Parietal lobe (tissue), 2 donors: ENCODE measurements at places on chromosomes 16 and 17. TPM values are rescaled to one million over a fixed set of nuclear protein-coding genes. Genes with fewer than 3 reads are reported as not detected.

Gene OTOP2
- not detected for total RNA-seq

Gene TNP2
- total RNA-seq = not detected

Gene SYNGR3
- total RNA-seq = 67.9 TPM

Gene GPR179
- 0.63 TPM for total RNA-seq

Gene TAT
- total RNA-seq = not detected

Gene CRYM
- 84.8 TPM for total RNA-seq

Gene CCL23
- not detected for total RNA-seq

Gene METTL2A
- 30.7 TPM for total RNA-seq
